ENCODE measurements at places on chromosomes 1 and 21.

DNA sequence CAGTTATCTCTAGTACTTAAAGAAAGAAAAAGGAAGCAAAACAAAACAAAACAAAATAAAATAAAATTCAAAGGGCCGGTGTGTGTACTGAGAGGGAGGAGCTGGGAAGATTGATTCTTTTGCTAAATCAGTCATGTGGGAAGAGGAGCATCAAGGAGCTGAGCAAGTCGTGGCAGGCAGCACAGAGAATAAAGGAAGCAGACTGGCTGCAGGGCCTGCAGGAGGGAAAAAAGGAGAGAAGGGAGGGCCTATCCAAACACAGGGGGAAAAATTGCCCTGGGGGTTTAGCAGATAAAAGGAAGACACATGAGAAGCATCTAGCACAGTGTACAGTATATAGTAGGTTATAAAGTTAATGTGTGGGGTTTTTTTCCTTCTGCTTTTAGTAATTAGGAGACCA is 27.6 kb downstream of the AGO4 start:
- DNase-seq, result no peak

DNA sequence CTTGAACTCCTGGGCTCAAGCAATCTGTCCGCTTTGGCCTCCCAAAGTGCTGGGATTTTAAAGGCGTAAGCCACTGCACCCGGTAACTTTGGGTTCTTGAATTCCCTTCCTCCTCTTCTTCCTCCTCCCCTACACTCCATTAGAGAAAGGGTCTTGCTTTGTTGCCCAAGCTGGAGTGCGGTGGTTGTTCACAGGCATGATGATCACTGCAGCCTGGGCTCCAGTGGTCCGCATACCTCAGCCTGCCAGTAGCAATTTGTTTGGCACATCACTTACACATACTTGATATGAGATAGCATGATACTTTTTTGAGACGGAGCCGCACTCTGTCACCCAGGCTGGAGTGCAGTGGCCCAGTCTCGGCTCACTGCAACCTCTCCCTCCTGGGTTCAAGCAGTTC is 2.2 kb downstream of the DEGS1 start:
- no peak for DNase-seq

- DNase-seq, result no peak
Measured at GRCh38 chr1:218412171-218412570, 67.0 kb downstream of the TGFB2 start.

DNA sequence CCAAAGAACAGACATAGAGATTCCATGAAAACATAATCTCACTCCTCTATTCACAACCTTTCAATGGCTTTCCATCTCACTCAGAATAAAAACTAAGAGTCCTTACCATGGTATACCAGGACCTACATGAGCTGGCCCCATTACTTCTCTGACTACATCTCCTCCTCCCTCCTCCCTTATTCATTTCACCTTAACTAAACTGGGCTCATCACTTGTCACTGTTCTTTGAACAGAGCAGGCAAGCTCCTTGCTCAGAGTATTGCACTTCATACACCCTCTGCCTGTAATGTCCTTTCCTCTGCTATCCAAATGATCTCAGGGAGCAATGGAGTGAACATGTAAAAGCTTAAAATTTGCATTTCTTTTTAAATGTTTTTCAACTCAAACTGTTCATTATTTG is 142.0 kb downstream of the MRPL39 start:
- DNase-seq, result no peak

GRCh38 chr1:155305881-155306391 is 2.7 kb upstream of the FDPS start:
- DNase-seq, result no peak

- DNase-seq, result no peak
Measured at GRCh38 chr1:153364156-153364555, 6.5 kb downstream of the S100A9 start.

- DNase-seq, result no peak
Measured at GRCh38 chr1:101207891-101208290, 28.9 kb upstream of the S1PR1 start.

- no peak for DNase-seq
Measured at GRCh38 chr1:147833231-147833860, 69.2 kb upstream of the GJA8 start.

- no peak for DNase-seq
Measured at GRCh38 chr1:42340901-42341300, 5.9 kb upstream of the FOXJ3 start.

GRCh38 chr1:218507355-218508002 is 162.3 kb downstream of the TGFB2 start:
- DNase-seq, result no peak

GRCh38 chr1:197942042-197942441 is 24.9 kb downstream of the LHX9 start:
- DNase-seq, result no peak

DNA sequence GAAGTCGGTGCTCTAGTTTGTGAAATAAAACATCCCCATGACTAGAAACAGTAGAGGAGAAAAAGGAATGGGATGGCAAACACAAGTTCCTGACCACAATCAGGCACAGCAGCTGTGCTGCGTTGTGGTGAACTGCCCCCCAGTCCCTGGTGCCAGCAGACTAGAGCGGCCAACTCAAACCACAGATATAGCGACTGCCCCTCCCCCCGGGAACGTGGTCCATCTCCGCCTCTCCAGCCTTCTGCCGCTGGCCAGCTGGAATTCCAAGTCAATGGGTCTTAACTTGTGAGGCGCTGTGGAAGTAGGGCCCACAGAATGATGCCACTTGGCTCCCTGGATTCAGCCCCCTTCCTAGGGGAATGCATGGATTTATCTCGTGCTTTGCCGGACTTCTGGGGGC is 41.6 kb upstream of the ZNF678 start:
- DNase-seq, result no peak

- DNase-seq, result no peak
Measured at GRCh38 chr1:28682840-28683239, 14.3 kb downstream of the GMEB1 start.

DNA sequence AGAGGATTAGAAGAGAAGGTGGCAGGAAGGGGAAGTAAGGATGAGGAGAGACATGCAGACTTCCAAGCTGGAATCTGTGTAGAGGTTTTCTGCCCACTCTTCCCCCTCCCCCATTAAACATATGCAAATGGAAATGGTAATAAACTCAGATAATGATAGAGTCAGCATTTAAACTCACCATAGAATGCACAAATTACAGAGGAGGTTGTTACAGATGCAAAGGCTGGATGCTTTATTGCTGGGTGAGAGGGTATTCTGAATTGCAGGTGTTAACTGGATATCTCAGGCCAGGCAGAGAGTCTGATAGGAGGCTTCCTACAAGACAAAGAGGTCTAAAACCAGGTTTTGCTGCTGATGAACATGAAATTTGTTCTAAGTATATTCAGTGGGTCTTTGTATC is 372.5 kb downstream of the SEC16B start:
- no peak for DNase-seq

- DNase-seq, result no peak
Measured at GRCh38 chr1:41765152-41765551, 153.6 kb downstream of the HIVEP3 start.

DNA sequence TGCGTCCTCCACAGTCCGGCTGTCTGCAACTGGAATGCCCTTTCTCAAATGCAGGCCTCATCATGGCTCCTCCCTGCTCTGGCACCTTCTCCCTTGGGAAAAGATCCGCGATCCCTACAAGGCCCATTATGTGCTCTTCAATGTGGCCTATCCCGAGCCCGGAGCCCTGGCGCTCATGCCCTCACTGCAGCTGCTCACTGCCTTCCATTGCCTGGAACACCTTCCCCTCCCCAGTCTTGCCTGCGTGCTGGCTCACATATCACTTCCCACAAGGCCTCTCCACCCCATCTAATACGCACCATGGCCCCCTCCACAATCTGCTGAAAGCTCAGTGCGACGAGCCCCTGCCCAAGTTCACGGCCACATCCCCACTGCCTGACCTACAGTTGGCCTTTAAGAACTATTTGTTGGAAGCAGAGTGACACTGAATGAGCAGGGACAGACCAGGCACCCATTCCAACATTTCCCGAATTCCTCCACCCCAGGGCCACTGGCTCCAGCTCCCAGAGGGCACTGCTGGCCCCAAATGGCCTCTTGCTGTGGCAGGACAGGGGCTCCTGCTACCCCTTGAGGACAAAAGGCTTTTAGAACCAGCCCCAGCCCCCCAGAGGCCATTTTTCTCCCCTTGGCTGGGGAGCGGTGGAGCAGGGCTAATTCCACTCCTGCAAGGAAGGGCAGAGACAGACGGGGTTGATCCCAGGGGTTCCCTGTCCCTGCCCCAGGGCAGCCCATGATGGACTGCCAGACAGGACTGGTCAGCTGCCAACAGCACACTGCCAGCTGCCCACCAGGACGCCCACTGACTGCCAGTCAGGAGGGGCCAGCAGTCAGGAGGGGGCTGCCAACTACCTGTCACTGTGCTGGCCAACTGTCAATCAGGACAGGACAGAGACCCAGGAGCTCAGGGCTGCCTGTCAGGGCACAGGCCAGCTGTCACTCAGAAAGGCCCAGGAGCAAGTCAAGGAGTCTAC is 64.8 kb downstream of the DHRS3 start:
- DNase-seq, result no peak

- no peak for DNase-seq
Measured at GRCh38 chr1:24374891-24375786, 38.4 kb downstream of the STPG1 start.

DNA sequence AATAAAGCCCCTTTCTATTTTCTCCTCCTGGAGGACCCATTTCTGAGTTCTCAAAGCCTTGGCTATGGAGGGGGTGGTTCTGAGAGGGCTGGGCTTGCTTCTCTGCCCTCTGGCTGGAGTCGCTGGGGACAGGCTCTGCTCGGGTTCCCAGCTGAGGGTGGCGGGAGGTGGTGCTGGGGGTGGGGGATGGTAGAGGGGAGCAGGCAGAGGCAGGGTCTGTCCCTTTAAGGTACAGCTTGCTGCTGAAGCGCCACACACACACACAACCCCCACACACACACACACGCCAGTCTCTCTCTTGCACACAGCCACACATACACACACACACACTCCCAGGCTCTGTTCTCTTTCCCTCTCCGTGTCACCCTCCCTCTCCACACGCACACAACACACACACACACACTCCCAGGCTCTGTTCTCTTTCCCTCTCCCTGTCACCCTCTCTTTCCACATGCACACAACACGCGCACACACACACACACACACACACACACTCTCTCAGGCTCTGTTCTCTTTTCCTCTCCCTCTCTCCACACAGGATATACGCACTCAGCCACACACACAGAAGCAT is 69.8 kb upstream of the SSBP3 start:
- DNase-seq, result no peak

- DNase-seq, result no peak
Measured at GRCh38 chr1:98267423-98267822, 346.6 kb upstream of the DPYD start.

GRCh38 chr1:21670059-21670881 is 1.1 kb upstream of the RAP1GAP start:
- DNase-seq, result no peak

DNA sequence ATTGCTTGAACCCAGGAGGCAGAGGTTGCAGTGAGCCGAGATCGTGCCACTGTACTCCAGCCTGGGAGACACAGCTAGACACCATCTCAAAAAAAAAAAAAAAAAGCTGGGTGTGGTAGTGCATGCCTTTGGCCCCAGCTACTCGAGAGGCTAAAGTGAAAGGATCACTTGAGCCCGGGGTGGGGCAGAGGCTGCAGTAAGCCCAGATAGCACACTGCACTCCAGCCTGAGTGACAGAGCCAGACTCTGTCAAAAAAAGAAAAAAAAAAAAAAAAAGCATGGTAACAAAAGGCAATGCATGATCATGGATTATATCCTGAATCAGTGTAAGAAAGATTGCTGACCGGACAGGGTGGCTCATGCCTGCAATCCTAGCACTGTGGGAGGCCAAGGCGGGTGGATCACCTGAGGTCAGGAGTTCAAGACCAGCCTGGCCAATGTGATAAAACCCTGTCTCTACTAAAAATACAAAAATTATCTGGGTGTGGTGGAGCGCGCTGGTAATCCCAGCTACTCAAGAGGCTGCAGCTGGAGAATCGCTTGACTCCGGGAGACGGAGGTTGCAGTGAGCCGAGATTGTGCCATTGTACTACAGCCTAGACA is 76.3 kb downstream of the RUSC1 start:
- DNase-seq, result no peak

GRCh38 chr1:28928314-28928941 is 14.1 kb downstream of the EPB41 start:
- DNase-seq, result no peak

- DNase-seq, result no peak
Measured at GRCh38 chr1:18057623-18058022, 50.0 kb upstream of the IGSF21 start.

DNA sequence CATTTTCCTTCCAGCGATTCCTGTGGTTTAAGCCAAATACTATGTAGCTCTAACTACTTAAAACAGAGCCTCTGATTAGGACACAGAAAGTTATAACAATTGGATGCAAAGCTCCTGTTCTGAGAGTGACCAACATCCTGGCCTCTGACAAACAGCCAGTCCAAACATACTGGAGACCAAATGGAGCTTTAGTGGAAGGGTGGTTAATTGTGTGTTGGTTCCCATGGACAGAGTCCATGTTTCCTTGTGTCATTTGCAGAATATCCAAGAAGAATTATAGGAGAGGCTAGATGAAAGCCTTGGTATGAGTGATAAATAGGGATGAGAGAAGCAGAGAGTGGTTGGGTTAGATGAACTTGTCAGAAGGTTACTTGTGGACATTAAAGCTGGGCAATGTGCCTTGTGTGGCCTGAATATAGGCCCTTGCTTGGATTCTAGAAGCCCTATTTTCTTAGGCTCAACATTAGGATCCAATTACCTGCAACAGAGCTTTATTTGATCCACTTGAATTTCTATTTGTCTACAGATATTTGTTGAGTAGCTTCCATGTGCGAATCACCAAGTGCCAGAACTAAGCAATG is 180.5 kb upstream of the GORAB start:
- no peak for DNase-seq

GRCh38 chr1:169196581-169196980 is 90.1 kb downstream of the ATP1B1 start:
- no peak for DNase-seq

DNA sequence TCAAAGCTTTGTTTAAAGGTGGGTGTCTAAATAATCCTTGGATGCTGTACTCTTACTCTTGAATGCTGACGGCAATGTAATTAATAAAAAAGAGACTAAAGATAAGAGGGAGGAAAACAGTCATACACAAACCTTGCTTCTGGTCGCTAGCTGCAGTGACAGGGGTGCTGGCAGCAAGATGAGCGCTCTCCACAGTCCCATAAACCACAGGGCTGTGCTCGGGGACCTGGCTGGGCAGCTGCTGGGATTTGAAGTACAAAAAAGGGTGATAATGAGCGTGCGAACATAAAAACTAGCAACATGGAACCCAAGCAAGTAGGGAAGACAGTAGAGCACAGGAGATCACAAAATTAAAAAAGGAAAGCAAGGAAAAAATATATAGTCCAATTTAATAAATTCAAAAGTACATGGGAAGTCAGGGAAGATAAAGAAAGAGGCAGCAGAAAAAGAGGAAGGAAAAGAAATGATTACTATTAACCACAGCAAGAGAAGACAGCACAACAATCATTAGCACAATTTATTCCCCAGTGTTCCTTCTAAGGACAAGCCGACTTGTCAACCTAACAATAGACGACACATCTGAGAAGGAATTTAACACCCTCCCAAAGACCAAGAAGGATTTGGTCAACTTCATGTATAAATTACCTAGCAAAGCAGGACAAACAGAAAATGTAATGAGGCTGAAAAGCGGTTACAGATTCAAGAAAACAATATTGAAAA is 162.9 kb upstream of the HP1BP3 start:
- no peak for DNase-seq

All from kidney epithelial cell (primary cell).